ENCODE measurements at places on chromosomes 1 and 21.

DNA sequence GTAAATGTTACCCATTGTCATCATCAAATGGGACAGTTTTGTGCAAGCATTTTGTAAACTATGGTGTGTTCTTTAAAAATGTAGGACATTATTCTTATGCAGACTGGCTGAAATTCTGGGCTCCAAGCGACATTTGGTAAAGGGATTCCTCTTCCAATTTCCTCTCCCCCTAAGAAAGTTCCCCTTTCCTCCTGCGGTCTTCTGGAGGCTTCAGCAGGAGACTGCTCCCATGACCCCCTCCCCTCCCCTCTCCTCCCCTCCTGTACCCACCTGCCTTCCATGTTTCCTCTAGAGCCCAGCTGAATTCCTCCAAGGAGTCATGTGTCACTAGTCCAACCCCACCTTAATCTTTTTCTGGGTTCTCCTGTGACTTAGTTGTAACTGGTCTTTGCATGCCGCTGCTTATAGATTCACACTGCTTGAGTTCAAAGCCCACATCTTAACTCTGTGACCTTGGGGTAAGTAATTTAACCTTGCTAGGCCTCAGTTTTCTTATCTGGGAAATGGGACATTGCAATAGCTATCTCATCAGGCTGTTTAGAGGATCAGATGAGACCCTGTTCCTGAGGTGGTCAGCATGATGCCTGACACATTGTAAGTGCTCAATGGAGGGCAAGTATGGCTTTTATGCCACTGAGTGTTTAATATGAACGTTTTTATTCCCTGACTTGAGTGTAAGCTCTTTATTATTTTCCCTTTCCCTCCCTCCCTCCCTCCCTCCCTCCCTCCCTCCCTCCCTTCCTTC, 69.9 kb upstream of the WDR26 start:
- no peak for DNase-seq

GRCh38 chr1:233613252-233614172, at the start of gene KCNK1:
KCNK1 (plus strand) TSS chr1:233614106; CDS start chr1:233614172, 66 bp downstream.
- no peak for DNase-seq

- DNase-seq, result no peak
Observed at GRCh38 chr1:74403606-74404005, 108.8 kb downstream of the LRRC53 start.

DNA sequence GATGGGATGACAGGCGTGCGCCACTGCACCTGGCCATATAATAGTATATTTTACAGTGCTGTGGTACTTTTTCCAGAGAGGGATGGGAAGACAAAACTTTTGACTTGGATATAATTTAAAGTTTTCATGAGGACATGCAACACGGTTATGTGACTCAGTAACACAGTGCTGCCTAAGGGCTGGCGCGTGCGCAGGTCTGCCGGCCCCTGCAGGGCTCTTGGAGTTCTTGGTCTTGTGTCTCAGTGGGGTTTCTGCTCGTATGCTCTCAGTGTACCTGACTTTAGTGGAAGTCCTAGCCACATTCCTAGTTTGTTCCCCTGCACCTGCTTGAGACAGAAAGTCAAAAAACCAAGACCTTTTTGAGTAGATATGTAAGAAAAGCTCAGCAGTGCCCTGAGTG, 27.5 kb upstream of the ATF3 start:
- DNase-seq, result no peak

GRCh38 chr1:71930511-71930910, 351.8 kb downstream of the NEGR1 start:
- DNase-seq, result no peak

DNA sequence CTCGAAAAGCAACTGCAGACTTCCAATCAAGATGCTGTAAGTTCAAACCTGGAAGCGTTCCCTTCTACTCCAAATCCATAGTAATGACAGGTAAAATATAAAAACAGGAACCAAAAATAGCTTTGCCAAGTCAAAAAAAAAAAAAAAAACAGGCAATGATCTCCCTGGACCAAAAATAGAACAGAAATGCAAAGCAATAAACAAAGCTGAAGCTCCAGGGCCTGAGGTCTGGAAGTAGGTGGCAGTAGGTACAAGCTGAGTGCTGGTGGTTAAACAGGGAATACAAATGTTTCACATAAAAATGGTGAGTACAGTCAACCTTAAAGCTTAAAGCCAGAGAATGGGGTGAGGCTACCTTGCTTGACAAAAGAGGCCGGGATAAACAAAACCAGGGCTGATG, 610.8 kb downstream of the SMYD3 start:
- DNase-seq, result no peak

- DNase-seq, result no peak
Observed at GRCh38 chr1:75431843-75432242, 179.1 kb downstream of the SLC44A5 start.

- no peak for DNase-seq
Observed at GRCh38 chr1:50983219-50983802, 13.3 kb downstream of the CDKN2C start.

- no peak for DNase-seq
Observed at GRCh38 chr21:38914528-38915293, 109.0 kb downstream of the ETS2 start.

GRCh38 chr1:55735106-55735505, 519.9 kb upstream of the USP24 start:
- DNase-seq, result no peak

DNA sequence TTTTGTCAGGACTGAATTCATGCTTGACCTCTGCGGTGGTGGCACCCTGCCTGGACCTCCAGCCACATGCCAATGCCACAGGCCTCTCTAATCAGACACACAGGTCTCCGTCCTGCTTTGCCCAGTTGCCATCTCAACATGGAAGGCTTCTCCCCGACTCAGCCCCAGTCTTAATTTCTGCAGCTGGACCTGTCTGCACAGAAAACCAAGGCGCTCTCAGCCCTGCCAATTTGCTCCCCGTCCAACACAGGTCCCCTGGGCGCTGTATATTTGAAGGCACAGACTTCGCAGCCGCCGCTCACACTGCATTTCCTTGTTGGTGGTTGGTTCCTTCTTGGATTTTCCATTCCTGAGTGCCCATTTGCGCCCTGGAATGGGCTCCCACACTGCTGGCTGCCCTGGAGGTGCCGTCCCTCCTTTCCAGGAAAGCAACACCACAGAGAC, 28.0 kb upstream of the PLEKHG5 start:
- no peak for DNase-seq

GRCh38 chr1:241443561-241443960, 76.0 kb downstream of the FH start:
- no peak for DNase-seq

DNA sequence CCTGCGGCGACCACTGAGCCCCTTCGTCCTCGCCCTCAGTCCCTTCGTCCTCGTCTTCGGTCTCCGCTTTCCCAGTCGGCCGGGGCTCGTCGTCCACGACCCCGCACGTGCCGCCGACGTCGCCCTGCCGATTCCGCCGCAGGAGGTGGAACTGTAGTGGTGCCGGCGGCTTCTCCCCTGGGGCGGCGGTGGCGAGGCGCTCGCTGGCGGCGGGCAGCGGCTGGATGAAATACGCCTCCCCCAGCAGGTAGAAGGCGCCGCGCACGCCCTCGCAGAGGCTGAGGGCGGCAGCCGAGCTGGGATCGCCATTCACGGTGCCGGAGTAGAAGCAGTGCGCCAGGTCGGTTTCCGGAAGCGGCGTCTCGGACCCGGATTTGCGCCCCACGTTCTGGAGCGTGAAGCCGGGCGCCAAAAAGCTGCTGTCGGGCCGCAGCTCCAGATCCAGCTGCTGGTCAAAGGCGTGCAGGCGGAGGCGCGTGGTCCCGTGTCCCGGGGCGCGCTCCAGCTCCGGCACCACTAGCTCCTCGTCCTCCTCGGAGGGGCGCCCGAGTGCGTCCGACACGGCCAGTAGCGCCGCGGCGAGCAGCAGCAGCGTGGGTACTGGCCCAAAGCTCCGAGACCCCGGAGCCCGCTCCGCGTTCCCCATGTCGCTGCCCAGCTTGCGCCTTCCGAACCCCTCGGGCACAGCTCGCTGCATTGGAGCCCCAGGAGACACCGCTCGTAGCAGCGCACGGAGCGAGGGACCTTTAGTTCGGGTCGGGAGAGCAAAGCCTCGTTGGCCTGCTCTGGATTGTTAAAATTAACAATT, 747 bp downstream of the ADAMTS1 start:
- DNase-seq, result no peak

DNA sequence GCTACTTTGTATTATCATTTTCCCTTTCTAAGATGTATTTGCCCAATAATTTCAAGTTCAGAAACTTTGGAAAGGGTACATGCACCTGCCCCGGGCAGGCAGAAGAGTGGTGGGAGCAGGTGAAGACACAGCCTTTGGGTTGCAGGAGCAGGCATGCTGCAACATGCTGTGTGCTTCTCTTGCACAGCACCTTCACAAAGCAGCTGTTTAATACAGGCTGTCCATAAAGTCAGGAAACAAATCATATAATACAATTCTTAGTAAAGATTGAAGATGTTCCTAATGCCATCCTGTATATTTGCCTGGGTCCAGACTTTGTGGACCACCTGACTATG, 182.9 kb downstream of the ZNF281 start:
- DNase-seq, result no peak

GRCh38 chr1:58986996-58987767, 203.3 kb upstream of the JUN start:
- no peak for DNase-seq

- no peak for DNase-seq
Observed at GRCh38 chr1:46603481-46603857, 599 bp downstream of the MKNK1 start.

DNA sequence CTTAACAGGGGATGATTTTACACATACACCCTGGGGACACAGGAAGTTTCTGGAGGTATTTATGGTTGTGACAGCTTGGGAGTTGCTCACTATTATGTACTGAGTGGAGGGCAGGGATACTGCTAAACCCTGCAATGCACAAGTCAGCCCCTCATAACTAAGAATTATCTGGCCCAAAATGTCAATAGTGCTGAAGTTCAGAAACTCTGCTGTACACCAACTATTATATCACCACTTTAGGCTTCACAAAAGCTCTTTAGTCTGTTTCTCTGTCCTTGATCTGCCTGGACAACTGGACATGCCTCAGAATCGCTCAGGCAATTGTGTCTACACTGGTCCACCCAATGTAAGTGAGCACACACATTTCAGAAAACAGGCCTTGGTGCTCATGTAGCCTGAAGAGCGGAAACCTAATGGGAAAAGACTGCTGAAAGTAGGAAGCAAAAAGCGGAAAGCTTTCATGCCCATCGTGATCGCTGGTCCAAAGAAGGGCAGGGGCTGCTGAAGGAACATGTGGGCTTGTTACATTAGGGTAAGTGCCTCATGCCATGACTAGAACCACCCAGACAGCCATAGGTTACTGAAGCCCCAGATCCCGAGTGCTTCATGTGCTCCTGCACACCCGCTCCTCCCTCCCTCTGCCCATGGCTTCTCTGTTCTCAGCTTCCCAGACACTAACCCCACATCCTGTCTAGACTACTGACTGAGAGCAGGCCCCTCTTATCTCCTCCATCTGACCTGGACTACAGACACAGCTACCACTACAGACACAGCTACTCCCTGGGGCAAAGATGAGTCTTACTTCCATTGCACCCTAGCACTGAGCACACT, 73.5 kb downstream of the LRIG2 start:
- no peak for DNase-seq

DNA sequence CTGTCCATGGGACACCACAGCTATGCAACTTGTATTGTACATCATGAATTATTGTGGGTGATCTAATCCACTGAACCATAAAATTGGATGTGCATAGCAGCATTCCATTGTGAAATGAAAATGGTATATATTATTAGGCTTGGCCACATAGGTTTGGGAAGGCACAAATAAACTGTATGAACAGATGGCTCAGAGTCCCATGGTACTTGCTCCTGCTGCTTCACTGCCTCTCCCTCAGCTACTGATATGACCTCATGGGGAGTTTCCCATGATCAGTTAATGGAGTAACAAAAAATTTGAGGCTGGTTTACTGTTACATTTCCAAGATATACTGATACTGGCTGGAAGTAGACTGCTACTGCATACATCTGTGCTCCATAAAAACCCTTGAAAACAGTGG, 152.7 kb upstream of the NEGR1 start:
- DNase-seq, result no peak

- no peak for DNase-seq
Observed at GRCh38 chr1:234546890-234547788, 62.8 kb downstream of the IRF2BP2 start.

DNA sequence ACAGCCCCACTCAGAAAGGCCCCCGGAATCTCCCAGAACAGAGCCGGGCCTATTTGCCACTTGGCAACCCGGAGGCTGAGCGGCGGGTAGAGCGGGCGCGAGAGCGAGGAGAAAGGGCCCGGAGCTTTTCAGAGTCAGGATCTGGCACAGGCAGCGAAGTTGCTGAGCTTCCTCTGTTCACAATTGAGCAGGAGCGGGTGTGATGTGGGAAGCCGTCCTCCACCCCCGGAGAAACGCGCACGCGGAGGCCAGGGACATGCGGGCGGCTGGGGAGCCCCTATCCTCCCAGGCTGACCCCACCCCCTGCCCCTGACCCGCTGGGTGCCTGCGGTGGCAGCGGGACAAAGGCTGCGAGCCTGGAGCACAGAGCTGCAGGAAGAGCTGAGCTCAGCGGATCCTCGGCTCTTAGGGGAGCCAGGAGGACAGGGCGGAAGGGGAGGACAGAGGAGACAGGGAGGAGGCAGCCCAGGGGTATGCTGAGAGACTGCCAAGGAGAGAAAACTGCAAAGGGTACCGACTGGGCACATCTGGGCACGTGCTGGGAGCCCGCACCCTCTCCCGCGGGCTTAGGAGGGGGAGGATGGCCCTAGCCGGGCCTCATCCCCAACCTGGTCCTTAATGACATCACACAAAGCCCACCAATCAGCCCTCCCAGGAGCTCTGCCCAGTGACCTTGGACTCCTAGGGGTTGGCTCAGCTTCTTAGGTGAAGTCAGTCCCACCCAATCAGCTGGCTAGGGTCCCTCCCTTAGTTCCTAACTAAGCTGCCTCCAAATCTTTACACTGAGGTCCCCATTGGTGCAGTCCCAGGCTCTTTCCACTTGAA, 9.3 kb downstream of the KIF21B start:
- no peak for DNase-seq

GRCh38 chr1:110787328-110788071, 85.4 kb upstream of the CD53 start:
- DNase-seq, result no peak

GRCh38 chr1:185559684-185560331, 174.4 kb upstream of the HMCN1 start:
- DNase-seq, result peak; percentile 19

DNA sequence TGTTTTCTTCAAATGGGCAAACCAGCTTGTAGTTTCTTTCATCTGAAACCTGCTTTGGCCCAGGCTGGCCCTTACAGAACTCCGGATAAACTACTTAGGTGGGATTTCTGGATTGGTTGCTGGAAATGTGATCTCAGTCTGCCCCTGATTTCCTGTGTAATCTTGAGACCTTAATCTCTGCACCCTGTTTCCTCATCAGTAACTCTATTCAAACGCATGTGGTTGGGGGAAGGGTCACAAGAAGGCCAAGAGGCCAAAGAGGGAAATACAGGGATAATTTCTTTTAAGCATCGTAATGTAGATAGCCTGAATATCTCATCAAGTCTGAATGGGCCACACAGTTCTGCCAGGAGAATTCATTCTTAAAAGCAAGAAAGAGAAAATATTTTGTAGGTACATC, 483.6 kb downstream of the LTN1 start:
- no peak for DNase-seq

DNA sequence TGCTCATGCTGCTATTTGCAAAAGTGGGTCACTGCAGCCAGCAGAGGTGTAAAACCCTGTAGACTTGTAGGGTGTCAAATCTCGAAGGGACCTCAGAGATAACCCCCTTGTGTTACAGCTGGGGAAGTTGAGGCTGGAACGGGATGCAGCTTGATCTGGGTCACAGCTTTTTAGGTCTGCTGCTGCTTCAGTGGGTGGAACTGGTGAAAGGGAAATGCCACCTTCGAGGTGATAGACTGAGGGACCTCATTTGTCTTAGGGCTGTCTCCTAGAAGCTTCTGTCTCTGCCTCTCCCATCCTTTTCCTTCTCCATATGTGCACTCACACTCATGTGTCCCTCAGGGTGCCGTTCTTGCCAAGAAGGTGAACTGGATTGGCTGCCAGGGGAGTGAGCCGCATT, 35.4 kb downstream of the QSOX1 start:
- no peak for DNase-seq

Data from stimulated activated CD8-positive, alpha-beta memory T cell treated with anti-CD3 and anti-CD28 coated beads, Interleukin-7, amount 100 ng/mL, for 1 hour (primary cell).